Occipital lobe (tissue), 3 donors: ENCODE measurements at places on chromosomes 11 and 22. TPM values are rescaled to one million over a fixed set of nuclear protein-coding genes. Genes with fewer than 3 reads are reported as not detected.

DNA sequence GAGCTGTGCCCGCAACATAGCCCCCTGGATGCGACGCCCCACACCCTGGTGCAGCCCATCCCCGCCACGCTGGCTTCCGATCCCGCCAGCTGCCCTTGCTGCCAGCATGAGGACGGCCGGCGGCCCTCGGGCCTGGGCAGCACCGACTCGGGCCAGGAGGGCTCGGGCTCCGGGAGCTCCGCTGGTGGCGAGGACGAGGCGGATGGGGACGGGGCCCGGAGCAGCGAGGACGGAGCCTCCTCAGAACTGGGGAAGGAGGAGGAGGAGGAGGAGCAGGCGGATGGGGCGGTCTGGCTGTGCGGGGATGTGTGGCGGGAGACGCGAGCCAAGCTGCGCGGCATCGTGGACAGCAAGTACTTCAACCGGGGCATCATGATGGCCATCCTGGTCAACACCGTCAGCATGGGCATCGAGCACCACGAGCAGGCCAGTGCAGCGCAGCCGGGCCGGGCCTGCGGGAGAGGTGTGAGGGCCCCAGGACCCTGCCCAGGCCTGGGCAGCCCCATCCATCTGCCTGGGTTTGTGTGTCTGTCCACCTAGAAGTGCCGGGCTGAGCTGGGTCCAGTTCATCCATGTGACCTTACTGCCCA lies 79.0 kb downstream of the CACNA1I start:
- no peak for DNase-seq

- no peak for DNase-seq
These were observed 58.1 kb downstream of the PHF21A start for GRCh38 chr11:46063138-46063537.

GRCh38 chr11:72784662-72785061 lies 9.2 kb downstream of the STARD10 start:
- DNase-seq = no peak

- DNase-seq = no peak
These were observed 43.1 kb downstream of the BUD13 start for GRCh38 chr11:116729501-116730240.

GRCh38 chr22:38901111-38901641 lies 29.2 kb upstream of the CBX6 start:
- no peak for DNase-seq

- DNase-seq = no peak
These were observed at the start of gene OR52B2 for GRCh38 chr11:6170226-6170625. Gene OR52B2 (minus strand): TSS chr11:6170326. CDS start chr11:6170326, 0 bp downstream.

The DDTL gene
- 3.1 TPM for total RNA-seq

DNA sequence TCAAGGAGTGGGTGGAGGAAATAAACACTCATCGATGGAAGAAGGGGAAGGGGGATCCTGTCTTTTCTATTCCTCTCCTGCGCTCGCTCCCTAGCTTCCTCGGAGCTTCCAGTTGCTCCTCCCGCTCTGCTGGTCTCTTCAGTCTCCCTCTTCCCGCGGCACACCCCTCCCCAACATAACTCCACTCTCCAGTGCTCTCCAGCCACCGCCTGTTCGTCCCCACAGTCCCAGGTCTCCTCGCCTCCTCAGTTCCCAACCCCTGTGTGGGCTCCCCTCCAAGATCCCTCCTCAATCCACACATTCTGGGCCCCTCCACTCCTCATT lies 438 bp downstream of the ZW10 start:
- no peak for DNase-seq

The GATD1 gene
- total RNA-seq = 22.3 TPM
